Sciatic nerve (tissue), 2 donors: ENCODE measurements at places on chromosomes 7 and 10. TPM values are rescaled to one million over a fixed set of nuclear protein-coding genes. Genes with fewer than 3 reads are reported as not detected.

DNA sequence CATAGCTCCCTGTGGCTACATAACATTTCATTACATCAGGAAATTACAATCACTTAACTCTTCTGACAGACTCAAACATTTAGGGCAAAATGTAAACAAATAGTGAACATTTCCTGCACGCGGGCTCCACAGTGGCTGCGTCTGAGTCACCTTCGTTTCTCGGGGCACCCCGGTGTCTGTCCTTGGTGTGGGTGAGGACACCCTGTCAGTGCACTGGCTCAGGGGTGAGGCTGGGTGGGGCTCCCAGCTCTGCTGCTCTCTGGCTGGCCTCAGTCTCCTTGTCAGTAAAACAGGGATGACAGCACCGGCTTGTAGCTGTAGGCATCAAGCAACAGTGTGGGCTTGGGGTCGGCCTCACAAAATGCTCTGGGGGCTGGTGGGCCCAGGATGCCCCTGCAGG is 237.1 kb upstream of the SHH start:
- no peak for DNase-seq

DNA sequence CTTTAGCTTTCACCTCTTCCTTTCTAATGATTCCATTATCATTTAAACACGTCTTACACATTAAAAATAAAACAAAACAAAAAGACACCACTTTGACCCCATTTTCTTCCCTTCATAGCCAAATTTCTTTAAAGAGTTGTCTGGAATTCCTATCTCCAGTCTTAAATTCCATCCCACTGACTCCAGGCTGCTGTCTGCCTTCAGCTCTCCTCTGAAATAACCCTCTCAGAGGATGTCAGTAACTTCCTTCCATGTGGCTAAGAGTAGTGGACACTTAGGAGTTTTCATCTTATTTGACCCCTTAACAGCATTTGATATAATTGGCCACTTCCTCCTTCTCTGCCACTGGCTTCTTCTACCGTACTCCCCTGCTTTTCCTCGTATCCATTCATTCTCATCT is 69.6 kb upstream of the MKX start:
- DNase-seq, result no peak

DNA sequence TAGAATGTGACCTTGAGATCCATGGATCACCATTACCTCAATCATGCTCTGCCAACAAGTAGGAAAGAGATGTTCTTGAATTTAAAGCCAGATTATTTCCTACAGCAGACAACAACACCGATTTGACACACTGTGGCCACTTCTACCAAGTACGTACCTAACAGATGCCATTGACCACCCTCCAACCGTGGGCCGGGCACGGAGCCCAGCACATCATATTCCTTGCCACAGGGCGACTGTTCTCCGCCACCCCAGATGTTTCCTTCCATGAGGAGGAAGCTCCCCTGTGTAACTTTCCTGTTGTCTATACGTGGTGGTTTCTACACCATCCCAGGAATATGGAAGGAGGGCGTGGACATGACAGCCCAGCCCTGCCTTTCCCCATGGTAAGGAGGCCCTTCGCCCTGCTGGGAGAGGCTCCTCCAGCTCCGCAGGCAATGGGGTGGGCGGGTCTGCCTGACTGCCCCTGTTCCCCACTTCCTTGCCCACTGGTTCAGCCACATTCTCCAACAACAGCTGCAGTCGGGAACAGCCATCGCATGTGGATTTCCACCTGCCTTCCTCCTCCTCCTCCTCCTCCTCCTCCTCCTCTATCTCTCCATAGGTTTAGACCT is 7.2 kb downstream of the CHST15 start:
- DNase-seq, result no peak

OR2A5 gene
- not detected for total RNA-seq
